ENCODE measurements at places on chromosomes 16 and 17. TPM values are rescaled to one million over a fixed set of nuclear protein-coding genes. Genes with fewer than 3 reads are reported as not detected.

TNP2 gene
- total RNA-seq: not detected

GRCh38 chr17:70184770-70185169 is 15.4 kb downstream of the KCNJ2 start:
- DNase-seq: no peak

ACSM2A gene
- total RNA-seq: not detected

- DNase-seq: no peak
Observed at GRCh38 chr16:84194018-84194417, 3.1 kb downstream of the ADAD2 start.

DNA sequence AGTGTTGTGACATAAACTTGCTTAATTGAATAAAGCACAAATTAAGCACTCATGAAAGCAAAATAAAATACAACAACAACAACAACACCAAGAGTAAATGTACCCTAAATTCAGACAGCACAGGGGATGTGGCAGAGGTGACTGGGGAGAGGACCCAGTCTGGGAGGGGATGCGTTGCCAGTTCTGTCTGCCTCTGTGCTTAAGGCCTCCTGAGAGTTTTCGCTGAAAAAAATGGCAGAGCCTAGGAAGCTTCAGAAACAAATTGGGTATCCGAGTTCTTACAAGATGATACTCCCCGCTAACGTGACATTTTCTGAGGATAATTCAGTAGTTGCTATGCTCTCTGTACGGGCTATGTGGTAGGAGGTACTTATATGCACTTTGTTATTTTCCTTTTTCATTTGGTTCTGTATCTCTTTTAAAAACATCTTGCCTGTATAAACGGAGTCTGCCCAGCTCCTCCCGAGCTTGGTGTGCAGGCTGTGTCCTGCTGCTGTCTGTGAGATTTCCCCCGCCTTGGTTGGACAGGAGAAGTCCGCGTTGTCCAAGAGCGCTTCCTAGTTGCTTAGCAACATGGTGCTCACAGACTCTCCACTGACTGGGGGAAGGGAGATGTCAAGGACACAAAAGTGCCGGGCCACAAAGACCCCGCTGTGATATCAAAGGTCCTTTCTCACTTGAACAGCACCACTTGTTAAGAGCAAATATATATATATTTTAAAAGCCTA is 134.2 kb upstream of the CPHXL start:
- no peak for DNase-seq

GRCh38 chr17:31524926-31525800 is 133.7 kb downstream of the RAB11FIP4 start:
- DNase-seq: peak; percentile 85

VAT1L gene
- total RNA-seq: not detected

CD300H gene
- not detected for total RNA-seq

DNA sequence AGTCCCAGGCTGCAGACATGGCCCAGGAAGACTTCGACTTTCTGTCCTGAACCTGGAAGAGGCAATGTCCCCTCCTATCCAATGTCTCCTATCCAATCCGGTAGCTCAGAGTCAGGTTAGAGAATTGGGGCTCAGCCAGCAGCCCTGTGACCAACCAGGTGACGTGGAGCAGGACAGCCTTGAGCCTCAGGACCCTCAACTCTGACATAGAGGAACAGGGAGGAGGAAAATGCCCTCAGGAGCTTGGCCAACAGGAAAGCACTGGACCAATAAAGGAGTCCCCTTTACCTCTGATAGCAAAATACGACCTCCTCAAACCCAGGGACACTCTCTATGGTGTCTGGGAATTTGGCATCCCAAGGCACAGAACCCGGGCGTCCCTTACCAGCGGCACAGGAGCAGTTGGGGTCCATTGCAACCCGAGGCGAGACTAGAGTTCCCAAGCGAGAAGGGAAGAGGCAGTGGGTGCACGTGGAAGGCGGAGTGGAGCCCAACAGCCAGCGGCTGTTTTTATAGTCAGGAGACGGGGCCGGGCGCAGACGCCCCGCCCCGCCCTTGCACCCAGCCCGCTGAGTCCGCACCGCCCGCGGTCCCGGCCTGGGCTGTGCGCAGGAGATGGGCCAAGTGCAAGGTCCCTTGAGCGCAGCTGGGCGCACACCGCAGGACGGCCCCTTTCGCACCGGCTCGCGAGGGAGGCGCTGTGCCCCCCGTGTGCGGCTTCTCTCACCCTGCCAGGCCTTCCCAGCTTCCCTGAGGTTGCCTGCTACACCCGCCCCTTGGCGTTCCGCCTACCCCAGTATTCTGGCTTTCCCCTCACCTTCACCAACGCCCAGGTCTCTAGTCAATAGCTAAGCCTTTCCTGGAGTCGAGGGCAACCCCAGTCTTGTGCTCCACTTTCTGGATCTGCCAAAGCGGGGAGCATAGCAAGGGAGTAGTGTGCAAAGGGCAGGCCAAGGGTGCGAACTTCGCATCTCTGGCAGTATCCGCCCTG is at the start of gene MT1G:
Gene MT1G, minus strand, starts transcription at position 485 of the 991 bp plus-strand sequence. Its CDS starts 72 bp downstream, at position 413.
- DNase-seq: no peak

DNA sequence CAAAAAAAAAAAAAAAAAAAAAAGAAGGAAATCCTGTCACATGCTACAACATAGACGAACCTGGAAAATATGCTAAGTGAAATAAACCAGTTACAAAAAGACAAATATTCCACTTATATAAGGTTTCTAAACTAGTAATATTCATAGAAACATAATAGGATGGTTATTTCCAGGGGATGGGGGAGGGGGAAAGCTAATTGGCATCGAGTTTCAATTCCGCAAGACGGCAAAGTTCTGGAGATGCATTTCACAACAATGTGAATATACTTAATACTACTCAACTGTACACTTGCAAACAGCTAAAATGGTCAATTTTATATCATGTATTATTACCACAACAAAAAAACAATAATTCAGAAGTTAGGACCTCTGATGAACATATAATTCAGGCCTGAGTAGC is 37.9 kb upstream of the ABCA9 start:
- DNase-seq: no peak

KCNAB3 gene
- 2.0 TPM for total RNA-seq

DNA sequence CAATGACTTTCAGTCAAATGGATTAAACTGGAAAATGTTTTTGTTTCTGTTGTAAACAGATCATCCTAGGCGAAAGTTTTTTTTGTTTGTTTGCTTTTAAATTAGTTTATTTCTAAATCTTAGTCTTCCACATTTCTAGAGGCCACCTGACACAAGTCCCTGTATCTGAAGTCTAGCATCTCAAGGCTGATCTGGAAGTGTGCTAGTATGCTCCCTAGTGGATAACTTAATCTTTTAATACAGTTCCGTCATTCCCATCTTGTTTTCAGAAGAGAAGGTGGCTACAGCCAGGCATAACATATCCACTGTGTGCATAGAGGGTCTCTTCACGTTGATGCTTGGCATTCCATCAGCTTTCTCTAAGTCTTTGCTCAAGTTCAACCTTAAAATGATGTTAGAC is 7.6 kb downstream of the IFT20 start:
- no peak for DNase-seq

DNA sequence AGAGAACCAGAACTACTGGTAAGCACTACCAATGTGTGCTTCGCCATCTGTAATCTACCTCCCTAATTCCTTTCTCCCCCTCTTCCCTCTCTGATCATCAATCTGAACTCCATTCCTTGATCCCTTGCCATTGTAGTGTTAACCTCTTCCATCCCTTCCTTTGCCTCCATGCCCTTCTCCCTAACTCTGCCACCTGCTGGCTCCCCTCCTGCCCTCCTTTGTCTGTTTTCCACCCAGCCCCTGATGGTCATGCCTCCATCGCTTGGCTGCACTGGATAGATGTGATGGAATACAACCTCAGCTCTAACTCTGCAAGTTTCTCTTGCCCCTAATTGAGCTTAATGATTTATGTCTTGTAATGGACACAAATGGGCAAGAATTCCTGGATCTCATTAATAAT is 108.2 kb upstream of the ASIC2 start:
- no peak for DNase-seq

DNA sequence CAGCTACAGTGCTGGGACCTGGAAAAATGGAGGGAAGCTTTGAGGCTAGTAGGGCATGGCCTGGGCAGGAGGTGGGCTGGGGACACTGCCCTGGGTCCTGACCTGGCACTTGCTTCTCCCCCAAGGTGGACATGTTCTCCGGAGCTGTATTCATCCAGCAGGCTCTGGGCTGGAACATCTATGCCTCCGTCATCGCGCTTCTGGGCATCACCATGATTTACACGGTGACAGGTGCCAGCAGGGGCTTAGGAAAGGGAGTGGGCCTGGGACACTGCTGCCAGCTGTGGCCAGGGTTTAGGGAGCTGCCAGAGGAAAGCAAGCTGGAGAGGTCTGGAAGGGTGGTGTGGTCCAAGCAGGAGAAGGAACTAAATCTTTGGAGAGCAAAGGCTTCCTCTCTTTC is 3.1 kb downstream of the SLC5A2 start:
- DNase-seq: no peak

TSNAXIP1 gene
- 0.91 TPM for total RNA-seq

Data from Caco-2 (cell line).